Sciatic nerve (tissue), 2 donors: ENCODE measurements at places on chromosomes 7 and 10. TPM values are rescaled to one million over a fixed set of nuclear protein-coding genes. Genes with fewer than 3 reads are reported as not detected.
A peak's percentile ranks its signal among the peaks of the same experiment; 100 is the strongest.

- no peak for DNase-seq
These were observed 19.4 kb downstream of the MMP21 start for GRCh38 chr10:125756196-125756595.

GRCh38 chr10:27158421-27158820 lies 3.3 kb downstream of the MASTL start:
- DNase-seq = no peak

- peak; percentile 45 for DNase-seq
These were observed 112.4 kb downstream of the SMURF1 start for GRCh38 chr7:99031496-99031895.

- no peak for DNase-seq
These were observed 154.1 kb downstream of the DGKB start for GRCh38 chr7:14748461-14748860.

DNA sequence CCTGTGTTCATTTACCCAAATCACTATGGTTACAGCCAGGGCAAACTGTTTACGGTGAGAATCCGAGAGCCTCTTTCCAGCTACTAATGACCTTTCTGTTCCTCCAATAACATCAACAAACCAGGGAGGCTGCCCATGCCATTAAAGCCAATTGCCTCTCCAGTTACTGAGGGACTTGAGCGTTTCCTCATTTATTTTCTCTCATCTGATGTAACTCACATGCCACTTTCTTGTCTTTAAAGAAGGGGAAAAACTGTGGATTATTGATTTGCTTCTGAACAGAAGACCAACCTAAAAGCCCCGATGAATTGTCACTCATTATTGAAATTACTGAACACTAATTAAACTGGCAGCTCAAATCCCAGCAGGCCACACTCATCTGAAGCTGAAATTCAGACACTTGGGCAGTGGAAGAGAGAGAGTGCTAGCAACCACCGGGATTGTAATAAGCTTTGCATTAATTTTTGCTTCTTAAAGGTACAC lies 595.8 kb upstream of the MKI67 start:
- no peak for DNase-seq

GRCh38 chr10:73864229-73864628 lies 10.1 kb downstream of the CAMK2G start:
- no peak for DNase-seq

- no peak for DNase-seq
These were observed 899.5 kb upstream of the LRRTM3 start for GRCh38 chr10:66026321-66026720.

DNA sequence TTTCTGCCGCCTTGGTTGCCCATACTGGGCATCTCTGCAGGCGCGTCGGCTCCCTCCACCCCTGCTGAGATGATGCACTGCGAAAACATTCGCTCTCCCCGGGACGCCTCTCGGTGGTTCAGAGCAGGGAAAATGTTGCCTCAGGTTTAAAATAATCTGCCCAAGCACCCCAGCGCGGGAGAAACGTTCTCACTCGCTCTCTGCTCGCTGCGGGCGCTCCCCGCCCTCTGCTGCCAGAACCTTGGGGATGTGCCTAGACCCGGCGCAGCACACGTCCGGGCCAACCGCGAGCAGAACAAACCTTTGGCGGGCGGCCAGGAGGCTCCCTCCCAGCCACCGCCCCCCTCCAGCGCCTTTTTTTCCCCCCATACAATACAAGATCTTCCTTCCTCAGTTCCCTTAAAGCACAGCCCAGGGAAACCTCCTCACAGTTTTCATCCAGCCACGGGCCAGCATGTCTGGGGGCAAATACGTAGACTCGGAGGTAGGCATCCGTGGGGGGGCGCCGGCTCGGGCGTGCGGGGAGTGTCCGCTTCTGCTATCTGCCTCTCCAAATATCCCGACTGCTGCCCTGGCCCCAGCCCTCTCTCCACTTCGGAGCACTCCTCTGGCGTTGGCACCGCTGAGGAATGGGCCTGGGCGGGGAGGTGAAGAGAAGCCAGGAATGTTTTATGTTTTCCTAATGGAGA lies at the start of gene CAV1:
Gene CAV1, plus strand, starts transcription at position 428 of the 689 bp plus-strand sequence. Its CDS starts 27 bp downstream, at position 455.
- peak; percentile 88 for DNase-seq

GRCh38 chr7:18177815-18178660 lies 150.4 kb upstream of the PRPS1L1 start:
- DNase-seq = no peak

- DNase-seq = no peak
These were observed 86.6 kb upstream of the MACROH2A2 start for GRCh38 chr10:69965919-69966662.

GRCh38 chr10:114519306-114519669 lies 115.0 kb upstream of the AFAP1L2 start:
- DNase-seq = no peak

GRCh38 chr10:59517341-59517899 lies 155.1 kb upstream of the FAM13C start:
- DNase-seq = no peak

DNA sequence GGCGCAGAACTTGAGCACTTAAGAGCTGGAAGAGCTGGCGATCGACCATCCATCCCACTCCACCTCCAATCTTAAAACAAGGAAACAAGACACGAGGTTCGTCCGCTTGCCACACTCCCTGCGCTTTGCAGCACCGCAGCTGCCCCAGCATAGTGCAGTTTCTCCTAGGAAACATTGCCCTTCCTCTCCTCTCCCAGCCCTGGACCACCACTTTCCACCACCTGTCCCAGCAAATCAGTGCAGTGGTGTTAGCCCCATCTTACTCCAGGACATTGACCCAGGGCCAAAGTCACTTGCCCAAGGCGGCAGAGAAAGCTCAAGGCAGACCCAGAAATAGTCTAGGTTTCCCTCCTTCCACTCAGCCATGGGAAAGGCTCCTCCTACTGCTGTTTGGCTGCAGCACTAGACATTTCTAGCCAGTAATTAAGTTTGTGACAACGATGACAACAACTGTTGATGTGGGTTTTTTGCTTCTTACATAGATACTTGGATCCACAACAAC lies 1.5 kb upstream of the PARD3 start:
- peak; percentile 60 for DNase-seq

The PNLIP gene
- total RNA-seq = 2.8 TPM

The MBL2 gene
- total RNA-seq = not detected

The CACNB2 gene
- 1.2 TPM for total RNA-seq

The DGKI gene
- 2.3 TPM for total RNA-seq

The HOXA4 gene
- total RNA-seq = 10.0 TPM
